ENCODE measurements at places on chromosomes 2 and 18.

GRCh38 chr2:205892665-205893259 is 193.2 kb downstream of the INO80D start:
- DNase-seq, result no peak

DNA sequence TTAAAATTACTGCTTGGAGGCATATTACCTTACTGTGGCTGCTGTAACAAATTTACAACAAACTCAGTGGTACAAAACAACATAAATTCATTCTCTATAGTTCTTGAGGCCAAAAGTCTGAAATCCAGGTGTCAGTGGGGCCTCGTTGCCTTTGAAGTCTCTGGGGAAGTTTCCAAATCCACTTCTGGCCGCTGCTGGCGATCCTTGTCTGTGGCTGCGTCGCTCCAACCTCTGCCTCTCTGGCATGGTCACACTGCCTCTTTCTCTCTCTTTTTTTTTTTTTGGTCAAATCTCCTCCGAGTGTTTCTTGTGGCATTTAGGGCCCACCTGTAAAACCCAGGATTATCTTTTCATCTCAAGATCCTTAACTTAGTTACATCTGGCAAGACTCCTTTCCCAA is 182.8 kb downstream of the ST6GAL2 start:
- DNase-seq, result no peak

- DNase-seq, result no peak
Measured at GRCh38 chr2:178482437-178482836, 2.2 kb downstream of the PLEKHA3 start.

DNA sequence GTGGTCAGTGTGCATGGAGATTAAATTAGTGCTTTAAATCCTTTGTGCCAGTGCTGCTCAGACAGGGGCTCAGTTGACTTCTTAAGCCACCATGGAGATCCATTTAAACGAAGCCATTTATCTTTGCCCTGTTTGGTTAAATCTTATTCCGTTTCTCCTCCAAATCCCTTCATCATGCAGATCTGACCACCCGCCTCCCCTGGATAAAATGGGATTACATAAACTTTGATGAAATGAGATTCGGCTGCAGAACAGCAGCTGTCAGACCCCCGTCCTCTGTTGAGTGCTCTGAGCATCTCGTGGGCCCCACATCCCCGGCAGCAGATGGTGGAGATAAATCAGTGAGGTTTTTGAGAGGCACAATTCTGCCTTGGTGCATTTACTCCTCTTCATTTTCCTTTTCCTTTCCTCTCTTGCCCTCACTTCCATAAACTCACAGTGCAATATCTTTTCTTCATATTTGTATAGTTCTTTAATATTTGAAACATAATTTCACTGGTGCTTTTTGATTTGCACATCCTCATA is 84.4 kb upstream of the TWIST2 start:
- DNase-seq, result no peak

GRCh38 chr2:137229834-137230233 is 464.5 kb downstream of the THSD7B start:
- no peak for DNase-seq

- no peak for DNase-seq
Measured at GRCh38 chr2:239412905-239413603, 12.2 kb upstream of the HDAC4 start.

DNA sequence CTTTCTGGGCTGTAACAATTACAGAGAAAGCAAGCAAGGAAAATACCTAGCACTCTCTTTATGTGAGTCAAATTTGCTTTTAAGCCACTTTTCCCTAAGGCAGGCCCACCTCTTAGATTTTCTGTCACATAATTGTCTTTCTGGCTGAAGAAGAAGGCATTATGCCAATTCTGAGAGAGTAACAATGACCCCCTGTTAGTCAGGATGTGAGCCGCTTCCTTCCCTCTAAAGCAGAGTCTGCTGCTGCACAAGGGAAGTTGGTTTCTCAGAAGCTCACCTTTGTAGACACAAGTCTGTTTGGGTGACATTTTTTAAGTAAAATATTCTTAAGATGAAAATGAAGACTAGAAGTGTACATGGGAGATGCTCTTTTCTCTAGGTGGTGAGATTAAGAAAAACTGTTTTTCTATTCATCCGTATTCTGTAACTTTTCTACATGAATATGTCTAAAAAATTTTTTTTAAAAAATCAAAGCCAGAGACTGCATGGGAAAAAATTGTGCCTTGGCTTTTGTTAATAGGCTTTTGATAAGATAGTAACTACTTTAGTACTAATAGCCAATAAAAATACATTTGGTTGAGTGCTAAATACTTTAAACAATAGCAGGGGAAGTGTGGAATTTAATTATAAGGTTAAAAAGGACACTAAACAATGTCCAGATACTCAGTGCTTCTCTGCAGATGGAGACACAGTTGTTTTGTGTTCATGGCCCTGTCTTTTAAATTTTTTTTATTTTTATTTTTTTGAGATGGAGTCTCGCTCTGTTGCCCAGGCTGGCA is 33.4 kb upstream of the VPS54 start:
- no peak for DNase-seq

GRCh38 chr2:239164335-239164871 is 236.4 kb downstream of the HDAC4 start:
- DNase-seq, result no peak

DNA sequence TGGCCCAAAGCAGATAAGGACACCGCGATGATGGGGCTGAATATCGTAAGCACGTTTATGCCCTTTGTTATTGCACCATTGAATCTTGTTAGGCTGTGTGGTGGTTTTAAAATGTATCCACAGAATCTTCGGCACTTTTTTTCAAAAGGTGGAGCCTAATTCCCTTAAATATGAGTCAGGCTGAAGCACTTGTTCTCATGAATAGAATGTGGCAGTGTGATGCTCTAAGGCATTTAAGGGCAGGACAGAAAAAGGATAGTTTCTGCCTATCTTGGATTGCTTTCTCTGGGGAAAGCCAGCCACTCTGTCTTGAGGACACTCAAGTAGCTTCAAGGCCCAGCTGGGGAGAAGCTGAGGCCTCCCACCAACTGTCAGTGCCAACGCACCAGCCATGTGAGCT is 39.6 kb downstream of the ABCA12 start:
- DNase-seq, result no peak

DNA sequence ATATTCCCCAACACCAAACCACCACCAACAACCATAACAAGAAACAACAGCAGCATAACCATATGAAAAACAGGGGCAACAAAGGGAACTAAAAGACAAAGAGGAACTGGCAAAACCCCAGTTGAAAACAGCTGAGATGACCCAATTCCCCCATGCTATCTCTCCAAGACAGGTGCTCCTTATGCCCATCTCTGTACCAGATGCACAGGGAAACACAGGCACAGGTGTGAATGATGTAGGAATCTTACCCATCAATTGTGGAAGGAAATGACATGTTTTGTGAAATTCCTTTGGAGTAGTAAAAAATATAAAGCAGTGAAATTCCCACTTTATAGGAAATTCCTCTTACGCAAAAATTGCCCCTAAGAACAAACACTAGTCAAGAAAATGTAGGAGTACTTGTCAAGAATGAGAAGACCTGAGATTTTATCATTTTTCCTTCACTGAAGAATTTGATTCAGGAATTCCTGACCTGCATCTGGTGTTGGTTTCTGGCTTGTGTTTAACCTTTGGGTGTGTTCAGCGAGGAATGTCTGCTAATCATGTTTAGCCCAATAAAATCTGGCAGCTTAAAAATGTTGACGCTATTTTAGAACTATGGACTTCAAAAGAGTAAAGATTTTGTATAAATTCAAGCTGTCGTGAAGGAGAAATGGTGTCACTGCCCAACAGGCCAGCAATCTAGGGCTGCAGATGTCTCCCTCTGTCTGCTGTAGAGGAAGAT is 67.7 kb upstream of the ARHGAP28 start:
- DNase-seq, result no peak

DNA sequence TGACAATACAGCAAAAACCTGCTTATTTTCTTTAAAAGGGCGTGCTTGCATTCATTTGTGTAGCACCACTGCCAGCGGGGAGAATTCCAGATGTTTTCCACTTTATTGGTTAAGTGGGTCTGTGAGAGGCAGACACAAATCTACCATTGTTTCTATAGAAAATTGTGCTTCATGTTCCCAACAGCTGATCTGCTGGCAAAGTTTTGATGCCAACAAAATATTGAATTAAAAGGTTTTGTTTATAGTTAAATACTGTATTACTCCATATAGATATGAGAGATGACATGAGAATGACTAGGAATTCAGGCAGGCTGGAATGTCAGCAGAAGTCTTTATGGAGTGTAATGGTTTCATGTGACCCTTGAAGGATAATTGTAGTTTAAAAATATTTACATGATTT is 182.7 kb downstream of the MC4R start:
- DNase-seq, result no peak

- DNase-seq, result no peak
Measured at GRCh38 chr2:6956566-6956965, 39.4 kb downstream of the RNF144A start.

DNA sequence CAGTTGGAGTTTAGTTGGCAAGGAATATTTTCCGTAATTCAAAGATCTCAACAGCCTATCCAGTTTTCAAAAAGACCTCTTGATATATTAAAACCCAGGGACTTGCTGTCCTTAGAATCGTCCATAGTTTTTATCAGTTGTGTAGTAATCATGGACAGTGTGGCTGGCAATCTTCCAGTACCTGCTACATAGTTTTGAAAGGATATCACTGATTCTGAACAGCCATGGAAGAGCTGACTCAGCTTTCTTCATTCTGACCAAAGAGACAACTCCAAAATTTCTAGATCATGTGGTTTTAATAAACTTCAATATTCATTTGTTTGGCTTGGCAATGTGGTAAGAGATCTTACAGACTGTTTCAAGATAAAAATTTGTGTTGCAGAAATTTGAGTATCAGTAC is 616.7 kb downstream of the TDRD15 start:
- DNase-seq, result no peak
